ENCODE measurements at places on chromosomes 2 and 18.

DNA sequence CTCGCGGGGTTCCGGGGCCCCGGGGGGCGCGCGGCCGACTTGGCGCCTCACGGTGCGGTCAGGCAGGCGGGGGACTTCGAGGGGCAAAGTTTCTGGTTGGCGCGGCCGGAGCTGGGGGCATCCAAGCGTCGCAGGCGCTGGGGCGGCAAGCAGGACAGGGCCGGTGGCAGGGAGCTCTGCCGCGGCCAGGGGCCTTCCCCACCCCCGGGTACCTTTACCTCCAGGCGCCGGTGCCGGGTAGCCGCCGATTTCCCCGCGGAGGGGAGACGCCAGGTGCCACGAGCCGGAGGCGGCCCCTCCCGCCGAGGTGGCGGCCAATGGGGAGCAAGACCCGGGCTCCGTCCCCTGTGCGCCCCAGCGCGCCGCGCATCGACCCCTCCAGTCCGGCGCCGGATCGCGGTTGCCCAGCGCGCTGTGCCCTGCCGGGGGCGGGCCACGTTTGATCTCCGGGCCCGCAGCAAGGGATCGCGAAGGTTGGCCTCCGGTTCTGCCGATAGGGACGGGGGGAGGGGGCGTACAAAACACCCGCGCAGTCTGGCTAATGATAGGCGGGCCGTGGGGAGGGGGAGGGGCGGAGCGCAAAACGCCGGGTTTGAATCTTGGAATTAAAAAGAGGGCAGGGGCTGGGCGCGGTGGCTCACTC lies at the start of gene ST8SIA5:
TSS of gene ST8SIA5 (minus strand) at position 495 of the 643 bp plus-strand sequence. CDS start 545 bp downstream, outside the sequence.
- no peak for DNase-seq

DNA sequence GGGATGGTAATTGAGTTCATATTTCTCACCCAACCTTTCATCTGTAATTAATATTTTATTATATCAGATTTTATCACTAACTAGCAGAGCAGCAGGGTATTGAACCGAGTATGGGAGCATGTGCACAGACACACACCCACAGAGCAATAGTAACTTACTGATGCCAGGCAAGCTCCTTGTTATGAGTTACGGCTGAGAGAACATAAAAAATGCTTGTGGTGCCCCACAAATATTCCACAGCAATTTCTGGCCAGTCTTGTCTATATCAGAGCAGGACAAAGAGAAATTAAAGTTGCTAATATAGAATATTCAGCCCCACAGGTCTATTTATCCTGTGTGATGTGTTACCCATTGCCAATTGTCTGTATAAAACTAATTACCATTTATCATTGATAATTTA lies 501.8 kb upstream of the RAB12 start:
- DNase-seq, result no peak

DNA sequence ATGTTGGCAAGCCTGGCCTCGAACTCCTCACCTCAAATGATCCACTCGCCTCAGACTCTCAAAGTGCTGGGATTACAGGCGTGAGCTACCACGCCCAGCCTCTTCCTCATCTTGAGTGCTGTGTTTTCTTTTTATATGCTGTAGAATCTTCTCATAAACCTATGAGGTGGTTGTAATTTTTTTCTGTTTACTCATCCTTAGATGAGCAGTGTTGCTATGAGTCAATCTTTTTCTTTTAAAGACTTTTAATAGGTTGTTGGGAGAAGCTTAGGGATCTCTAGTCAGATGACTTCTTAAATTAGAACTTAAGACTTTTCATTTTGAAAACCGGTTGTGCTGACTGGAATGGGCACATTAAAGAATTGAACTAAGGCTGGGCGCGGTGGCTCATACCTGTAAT lies 8.7 kb upstream of the AAK1 start:
- no peak for DNase-seq

DNA sequence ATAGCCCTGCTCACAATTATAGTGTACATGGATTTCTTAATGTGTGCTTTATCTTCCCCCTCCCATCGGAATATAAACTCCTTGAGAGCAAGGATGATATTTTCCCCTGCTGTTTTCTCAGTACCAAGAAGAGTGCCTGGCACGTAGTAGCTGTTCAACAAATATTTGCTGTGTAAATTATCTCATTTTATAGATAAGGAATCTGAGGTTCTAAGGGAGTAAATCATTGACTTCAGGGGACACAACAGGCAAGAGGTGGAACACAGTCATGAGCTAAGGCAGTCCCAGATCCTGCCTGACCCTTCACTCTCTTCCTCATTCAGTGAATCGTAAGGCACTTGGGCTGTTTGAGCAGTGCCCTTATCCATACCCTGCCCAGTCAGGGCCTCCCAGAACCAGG lies 187.3 kb upstream of the TNP1 start:
- DNase-seq, result no peak

- no peak for DNase-seq
These were observed 173.5 kb upstream of the EPB41L3 start for GRCh38 chr18:5717256-5717655.

- DNase-seq, result no peak
These were observed 39.1 kb downstream of the PCBP1 start for GRCh38 chr2:70126413-70126812.

DNA sequence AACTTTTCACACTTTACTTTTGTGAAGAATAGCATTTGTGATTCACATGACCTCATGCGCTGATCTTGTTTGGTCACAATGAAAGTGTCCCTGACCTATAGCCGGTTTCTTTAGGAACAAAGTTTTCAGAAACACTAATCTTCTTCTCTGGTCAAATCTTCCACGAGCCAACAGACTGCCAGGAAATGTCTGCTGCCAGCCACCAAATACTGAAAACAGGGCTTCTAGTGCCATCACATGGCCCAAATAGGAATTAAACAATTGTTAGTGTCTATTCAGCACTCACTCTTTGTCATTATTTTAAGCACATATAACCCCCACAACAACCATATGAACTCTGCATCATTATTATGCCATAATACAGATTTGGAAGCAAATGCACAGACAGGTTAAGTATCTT lies 286.5 kb upstream of the SYT4 start:
- no peak for DNase-seq

DNA sequence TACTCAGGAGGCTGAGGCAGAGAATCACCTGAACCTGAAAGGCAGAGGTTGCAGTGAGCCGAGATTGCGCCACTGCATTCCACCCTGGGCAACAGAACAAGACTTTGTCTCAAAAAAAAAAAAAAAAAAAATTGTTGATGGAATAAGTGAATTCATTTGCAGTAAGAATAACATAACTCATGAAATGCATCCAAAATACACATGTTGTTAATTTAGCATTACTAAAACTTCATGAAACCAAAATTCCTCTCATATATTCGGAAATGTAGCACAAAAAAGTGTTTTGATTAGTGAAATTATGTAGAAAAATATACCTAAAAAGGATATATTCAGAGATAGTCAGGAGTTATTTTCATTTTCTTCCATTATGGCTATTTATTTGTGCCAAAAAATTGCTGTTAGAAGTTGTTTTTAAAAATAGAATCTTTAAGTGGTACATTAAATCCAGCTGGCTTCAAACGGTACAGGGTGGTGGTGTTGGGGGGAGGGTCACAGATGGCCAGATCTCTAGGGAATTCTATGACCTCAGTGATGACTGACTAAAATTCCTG lies 78.2 kb upstream of the UGP2 start:
- no peak for DNase-seq

GRCh38 chr18:7393080-7393479 lies 162.2 kb downstream of the LRRC30 start:
- no peak for DNase-seq

GRCh38 chr2:146634230-146635097 lies 1210.4 kb upstream of the ACVR2A start:
- no peak for DNase-seq

- DNase-seq, result no peak
These were observed 20.3 kb downstream of the ADCYAP1 start for GRCh38 chr18:924987-925386.

- no peak for DNase-seq
These were observed 135.9 kb downstream of the ABCA12 start for GRCh38 chr2:215002500-215002899.

- no peak for DNase-seq
These were observed 13.4 kb downstream of the GPR35 start for GRCh38 chr2:240638512-240639160.

GRCh38 chr18:59202258-59202820 lies 17.6 kb upstream of the GRP start:
- DNase-seq, result no peak

DNA sequence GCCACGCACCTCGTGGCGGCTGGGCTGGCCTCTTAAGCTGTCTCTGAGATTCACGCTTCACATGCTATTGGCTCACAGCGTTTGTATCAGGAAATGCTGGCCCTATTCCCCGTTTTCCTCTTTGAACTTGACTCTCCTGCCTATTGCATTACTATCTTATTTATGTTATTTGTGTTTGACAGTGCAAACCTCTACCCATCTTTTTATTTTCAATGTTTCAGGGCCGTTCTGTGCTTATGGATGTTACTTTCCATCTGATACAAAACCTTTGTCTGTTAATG lies 149.9 kb upstream of the TWIST2 start:
- no peak for DNase-seq

- no peak for DNase-seq
These were observed 342.7 kb upstream of the CHST9 start for GRCh38 chr18:27527856-27528255.

DNA sequence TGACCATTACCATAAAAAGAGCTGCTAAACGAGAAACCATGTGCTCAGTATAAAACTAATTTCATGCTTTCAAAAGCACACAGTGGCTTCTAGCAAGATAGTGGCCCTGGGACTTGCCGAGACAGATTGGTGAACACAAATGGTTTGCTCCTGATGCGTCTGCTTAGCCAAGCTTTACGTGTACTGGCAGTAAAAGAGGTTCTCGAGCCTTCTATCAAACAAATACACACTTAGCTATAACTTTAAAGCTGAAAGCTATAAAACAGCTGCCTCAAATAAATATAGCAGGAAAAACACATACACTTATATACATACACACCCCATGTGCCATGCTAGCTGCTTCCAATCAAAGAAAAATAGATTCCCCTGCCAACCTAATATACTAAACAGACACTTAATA lies 117.0 kb downstream of the ZNF385B start:
- no peak for DNase-seq

DNA sequence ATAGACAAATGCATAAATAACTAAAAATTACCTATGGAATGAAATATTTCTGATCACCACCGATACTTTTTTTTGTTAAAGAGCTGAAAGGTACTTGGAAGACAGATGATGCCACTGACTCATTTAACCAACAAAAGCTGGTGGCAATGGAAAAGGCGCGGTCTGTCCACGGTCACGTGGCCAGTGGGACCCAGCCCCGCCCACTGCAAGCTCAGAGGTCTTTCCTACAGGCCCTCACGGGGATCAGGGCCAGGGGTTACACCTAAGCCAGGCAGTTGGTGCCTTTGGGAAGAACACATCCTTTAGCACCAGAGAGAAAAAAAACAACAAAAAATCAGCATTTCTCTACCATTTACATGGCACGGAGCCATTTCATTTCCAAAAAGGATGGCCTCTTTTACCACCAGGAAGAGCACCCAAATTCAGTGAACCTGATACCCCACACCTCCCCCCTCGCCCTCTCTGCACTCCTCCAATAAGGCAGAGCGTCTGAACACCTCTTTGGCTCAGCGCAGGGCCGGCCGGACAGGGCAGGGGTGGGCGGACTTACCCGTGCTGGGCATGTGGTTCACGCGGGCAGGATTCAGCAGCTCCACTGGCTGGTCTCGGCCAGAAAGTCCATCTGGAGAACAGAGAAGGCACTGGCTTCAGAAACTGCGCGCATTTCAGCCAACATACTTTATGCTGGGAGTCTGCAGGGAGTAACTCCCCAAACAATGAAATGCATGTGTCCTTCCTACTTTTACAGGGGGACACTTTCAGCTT lies 164.6 kb downstream of the HDAC4 start:
- no peak for DNase-seq

DNA sequence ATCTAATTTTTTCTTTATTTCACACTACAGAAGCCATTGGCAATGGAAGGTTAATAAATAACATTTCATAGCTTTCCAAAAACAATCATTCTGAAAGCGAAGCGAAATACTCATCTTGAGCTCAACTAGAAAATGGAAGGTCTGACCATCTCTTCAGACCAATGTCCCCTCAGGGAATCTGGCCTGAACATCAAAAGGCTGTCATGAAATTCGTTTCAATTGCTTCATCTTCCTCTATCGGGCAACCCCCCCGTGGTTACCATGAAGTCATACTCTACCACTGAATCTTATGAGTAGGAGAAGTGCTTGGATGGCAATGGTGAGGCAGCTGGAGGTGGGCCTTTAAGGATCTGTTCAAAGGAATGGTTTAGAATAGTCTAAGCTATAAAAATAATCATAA lies 22.9 kb upstream of the CYTIP start:
- no peak for DNase-seq

DNA sequence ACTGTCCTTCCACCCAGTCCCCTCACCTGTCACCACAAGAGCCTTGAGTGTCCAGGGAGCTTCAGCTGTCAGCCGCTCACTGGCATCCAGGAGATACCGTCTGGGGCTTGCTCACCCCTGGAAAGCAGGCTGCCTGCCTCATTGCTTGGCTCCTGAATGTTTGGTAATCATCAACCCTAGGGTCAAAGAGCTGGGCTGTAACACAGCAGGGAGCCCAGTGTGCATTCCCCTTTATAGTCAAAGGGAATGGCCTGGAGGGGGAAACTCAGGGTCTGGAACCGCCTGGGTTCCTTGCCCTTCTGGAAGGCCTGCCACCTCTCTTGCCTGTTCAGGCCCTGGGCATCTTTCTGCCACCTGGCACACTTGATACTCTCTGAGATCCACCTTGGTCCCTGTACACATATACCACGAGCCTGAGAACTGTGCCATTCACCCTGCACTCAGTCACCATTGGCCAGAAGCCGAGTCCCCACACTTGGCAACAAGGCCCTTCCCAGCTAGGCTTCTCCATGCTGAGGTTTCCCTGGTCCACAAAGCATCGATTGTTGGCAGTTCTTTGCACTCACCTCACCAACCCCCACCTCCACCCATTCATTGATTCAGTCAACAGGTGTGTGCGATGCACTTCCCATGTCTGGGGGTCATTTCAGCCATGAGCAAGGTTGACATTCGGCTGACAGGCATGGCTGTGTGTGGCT lies 35.0 kb downstream of the TPRKB start:
- DNase-seq, result no peak

DNA sequence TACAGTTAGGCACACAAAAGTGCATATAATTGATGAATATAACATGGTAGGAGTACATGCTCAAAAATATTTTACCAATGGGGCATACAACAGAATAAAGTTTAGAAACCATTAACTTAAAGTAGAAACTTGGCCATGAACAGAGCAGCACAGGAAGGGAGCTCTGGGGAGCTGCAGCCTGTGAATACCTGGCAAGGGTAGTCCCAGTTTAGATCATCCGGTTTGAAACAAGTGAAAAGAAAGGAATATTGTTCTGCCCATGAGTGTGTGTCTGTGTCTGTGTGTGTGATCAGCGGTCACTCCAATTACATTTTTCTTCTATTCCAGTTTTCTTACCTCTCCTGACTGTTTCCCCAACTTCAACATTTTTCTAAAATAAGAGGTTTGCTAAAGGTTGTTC lies 233.0 kb downstream of the ALK start:
- DNase-seq, result no peak

DNA sequence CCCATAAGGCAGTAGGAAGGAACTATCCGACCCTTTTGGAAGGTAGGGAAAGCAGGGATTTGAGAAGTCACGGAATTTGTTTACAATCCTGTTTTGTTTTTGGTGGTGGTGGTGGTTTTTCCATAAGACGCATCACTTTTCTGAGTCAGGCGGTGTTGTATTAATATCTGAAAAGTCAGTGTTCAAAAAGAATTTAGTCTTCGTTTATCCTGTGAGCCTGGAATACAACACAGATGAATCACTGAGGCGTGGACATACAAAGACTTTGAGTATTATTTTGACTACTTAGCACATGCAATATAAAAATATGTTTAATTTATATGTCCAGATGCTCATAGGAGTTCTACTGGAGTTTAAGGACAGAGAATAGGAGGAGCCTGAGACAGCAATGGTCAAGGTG lies 785 bp downstream of the ZNF892 start:
- DNase-seq, result no peak
